HFFc6 (cell line): ENCODE measurements at places on chromosomes 3 and 15.

- no peak for DNase-seq
These were observed 40.2 kb upstream of the DLG1 start for GRCh38 chr3:197338586-197338985.

DNA sequence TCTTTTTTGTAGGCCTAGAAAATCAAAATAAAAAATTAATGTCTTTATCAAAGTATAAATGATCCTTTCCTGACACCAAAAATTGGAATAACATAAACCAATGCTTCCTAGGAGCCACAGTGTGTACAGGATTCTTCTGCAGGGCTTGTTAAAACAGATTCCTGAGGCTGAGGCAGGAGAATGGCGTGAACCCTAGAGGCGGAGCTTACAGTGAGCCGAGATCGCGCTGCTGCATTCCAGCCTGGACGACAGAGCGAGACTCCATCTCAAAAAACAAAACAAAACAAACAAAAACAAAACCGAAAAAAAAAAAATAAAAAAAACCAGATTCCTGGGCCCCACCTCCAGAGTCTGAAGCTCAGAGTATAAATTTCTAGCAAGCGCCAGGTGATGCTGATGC lies 78.0 kb downstream of the PEX5L start:
- DNase-seq, result no peak

DNA sequence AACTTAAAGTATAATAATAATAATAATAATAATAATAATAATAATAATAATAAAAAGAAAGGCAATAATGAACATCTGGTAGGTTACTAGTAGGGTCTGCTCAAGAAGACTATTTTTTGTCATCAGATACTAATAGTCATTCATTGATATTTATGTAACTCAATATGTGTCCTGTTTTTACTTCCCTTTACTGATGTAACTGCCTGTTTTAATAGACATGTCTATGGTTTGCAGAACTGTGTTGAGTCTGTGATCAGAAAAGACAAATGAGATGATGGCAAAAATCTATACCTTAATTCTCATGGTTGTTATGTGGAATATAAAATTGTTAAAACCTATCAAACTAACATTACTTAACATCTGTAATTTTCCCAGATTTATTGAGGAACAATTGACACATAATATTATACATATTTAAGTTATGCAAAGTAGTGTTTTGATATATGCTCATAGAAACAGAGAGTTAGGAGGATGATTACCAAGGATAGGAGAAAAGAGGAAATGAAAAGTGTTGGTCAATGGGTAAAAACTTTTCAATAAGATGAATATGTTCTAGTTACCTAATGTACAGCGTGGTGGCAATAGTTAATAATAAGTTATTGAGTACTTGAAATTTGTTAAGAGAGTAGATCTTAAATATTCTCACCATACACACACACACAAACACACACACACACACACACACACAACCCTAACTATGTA lies 699.4 kb downstream of the ZPLD1 start:
- no peak for DNase-seq

GRCh38 chr3:142931222-142931621 lies 32.3 kb downstream of the PAQR9 start:
- no peak for DNase-seq

DNA sequence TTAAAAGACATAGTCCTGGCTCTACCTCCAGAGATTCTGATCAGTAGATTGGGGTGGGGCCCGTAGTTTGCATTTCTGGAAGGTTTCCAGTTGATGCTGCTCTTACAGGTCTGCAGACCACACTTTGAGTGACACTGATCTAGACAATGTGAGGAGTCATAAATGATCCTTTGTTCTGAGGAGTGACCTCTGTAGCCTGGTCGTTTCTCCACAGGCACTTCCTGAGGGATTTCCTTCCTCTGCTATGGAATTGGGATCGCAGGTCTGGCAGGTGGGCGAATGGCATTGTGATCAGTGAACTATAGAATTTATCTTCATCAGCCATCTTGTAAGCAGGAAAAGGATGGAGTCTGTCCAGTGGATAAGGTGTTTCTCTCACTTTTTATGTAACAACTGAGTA lies 5.5 kb downstream of the GFM1 start:
- DNase-seq, result no peak

- peak; percentile 64 for DNase-seq
These were observed 118.1 kb downstream of the SLC25A26 start for GRCh38 chr3:66338927-66339326.

DNA sequence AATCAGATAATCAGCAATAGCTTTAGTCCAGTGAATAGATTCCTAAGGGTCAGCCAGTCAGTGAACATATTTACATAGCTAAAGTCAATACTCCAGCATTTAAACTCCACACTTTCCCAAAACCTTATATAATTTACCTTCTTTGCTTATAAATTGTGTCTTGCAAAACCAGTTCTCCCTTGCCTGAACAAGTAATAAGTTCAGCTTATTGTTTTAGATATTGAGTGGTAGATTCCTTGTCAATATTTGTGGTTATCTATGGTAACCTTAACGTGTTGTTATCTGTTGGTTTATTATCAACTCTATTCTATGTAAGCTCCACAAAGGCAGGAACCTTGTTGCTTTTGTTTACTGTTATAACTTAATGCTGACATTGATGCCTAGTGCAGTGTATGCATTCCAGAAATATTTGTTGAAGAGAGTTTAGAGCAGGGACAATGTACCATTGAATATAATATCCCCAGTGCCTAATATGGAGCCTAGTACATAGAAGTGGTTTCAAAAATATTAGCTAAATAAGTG lies 24.0 kb downstream of the PLSCR5 start:
- no peak for DNase-seq

DNA sequence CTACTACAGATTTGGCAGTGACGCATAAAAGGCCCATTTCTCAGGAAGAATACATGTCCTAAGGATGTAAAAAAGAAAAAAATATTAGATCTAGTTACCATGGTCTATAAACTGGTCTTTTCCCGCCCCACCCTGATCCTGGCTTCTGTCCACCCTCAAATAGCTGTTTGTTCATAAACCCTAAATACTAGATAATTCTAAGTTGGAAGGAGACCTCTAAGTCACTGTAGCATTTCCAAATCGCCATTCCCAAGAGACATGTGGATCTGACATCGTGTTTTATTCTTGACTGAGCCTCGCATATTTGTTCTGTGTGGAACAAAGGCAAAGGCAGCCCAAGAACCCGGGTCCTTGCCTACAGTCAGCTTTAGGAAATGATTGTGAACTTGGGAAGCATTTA lies 49.0 kb downstream of the LMCD1 start:
- no peak for DNase-seq

- no peak for DNase-seq
These were observed 40.5 kb upstream of the HES1 start for GRCh38 chr3:194095464-194095863.

- no peak for DNase-seq
These were observed 48.1 kb downstream of the APBA2 start for GRCh38 chr15:28933710-28934445.

DNA sequence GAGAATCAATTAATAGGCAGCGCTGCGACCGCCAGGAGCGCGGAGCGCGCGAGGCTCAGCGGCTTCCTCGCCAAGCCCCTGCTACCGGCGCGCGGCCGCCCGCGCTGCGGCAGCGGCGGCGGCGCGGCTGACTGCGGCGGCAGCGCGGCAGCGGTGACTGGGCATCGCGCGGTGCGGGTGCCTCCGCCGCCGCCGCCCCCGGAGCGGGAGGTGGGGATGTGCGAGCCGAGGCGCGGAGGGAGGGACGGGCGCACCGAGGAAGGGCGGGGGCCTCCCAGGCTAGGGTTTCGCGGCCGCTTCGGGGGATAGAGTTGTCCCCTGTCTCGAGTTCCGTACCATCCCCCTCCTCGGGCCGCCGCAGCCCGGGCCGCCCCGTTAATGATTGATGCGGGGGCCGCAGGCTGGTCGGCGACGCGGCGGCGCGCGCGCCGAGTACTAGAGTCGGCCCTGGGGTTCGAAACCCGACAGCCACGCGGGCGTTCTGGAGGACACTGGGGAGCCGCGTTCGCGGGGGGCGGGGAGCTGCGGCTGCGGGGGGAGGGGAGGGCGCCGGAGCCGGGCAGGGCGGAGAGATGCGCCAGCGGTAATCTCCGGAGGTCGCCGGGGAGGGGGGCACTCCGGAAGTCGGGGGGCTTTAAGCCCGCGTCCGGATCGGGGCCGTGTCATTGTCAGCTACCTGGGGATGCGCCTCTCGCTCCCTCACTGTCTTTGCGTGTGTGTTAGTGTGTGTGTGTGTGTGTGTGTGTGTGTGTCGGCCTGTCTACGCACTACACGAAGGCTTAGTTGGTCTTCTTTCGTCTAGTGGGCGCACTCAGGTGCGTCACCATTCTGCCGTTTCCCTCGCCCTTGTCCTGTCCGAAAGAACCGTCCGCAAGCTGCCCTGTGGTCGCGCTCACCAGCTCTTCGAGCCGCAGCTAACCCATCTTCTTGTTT lies at the start of gene PAQR9:
TSS of gene PAQR9 (minus strand) at position 159 of the 933 bp plus-strand sequence. CDS start 338 bp downstream, outside the sequence.
- DNase-seq, result no peak

- no peak for DNase-seq
These were observed 8.6 kb downstream of the DMXL2 start for GRCh38 chr15:51613951-51614350.

GRCh38 chr3:117719316-117719926 lies 1009.8 kb downstream of the TUSC7 start:
- peak; percentile 18 for DNase-seq

DNA sequence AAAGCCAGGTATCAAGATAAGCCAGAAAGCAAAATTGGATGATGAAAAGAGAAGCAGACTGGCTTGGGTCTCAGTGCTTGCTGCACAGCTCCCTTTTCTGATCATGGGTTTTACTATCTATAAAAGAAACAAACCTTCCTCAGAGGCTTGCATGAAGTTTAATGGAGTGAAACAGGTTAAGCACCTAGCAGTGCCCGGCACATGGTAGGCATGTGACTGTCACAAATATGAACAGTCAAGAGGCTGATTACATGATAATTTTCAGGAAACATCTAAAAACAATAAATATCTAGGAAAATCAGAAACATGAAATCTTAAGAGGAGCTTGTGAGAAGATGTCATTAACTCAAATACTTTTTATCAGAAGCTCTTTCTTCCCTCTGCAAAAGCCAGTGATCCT lies 519.2 kb downstream of the EPHB1 start:
- no peak for DNase-seq

GRCh38 chr3:131142580-131142979 lies 115.9 kb downstream of the NEK11 start:
- peak; percentile 12 for DNase-seq

GRCh38 chr3:459311-459670 lies 262.7 kb downstream of the CHL1 start:
- no peak for DNase-seq

GRCh38 chr15:38991126-38991525 lies 426.5 kb upstream of the RASGRP1 start:
- peak; percentile 44 for DNase-seq

DNA sequence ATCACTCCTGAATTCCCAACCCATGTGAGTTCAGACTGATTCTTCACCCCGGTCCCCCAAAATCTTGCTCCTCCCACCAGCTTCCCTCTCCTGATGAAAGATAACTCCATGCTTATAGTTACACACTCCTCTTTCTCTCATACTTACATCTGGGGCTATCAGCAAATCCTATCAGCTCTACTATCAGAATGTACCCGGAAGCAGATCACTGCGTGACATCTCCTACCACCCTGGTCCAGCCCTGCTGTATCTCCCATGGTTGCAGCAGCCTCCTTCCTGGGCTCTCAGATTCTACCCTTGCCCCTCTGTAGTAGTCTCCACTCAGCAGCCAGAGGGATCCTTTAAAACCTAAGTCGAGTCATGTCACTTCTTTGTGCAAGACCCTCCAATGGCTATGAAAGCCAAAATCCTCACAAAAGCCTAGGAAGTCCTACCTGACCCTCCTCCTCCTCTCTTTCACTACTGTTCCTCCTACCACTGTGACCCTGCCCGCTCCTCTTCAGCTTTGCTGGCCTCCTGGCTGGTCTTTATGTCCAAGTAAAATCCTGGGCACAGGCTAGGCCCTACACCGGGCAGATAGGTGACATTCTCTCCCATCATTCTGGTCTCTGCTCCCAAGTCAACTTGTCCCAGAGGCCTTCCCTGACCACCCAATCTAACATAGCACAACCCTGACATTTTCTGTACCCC lies 16.2 kb downstream of the XIRP1 start:
- DNase-seq, result no peak

GRCh38 chr15:88454236-88454635 lies 13.0 kb downstream of the MRPL46 start:
- no peak for DNase-seq

DNA sequence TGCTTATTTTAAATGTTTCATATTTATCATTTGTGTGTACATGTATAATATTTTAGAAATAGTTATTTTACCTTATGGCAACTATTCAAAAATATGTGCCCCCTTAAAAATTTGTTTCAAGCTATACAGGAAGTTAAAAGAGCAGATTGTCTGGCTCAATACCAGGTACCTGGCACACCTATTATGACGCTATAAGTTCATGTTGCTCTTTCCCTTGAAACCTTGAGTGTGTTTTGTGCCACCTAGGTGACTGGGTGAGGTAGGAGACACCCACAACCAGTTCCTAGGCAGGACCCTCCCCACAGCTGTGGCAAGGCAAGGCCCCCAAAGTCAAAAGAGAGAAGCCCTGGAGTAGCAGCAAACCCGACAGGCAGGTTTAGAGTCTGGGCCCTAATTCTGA lies 20.6 kb upstream of the NEO1 start:
- DNase-seq, result no peak

DNA sequence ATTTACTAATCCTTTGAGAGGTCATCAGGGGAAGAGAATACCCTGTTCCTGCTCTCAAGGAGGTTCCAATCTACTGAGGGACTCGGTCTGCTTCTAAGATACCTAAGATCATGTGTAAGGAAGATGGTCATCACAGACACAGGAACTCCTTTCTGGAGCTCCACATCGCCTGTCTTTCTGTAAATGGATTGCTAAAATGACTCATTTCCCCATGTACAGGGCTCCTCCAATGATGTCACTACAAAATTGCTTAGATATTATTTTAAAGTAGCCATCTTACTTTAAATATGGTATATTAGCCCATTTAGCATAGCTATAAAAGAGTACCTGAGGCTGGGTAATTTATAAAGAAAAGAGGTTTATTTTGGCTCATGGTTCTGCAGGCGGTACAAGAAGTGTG lies 206.1 kb upstream of the PROK2 start:
- DNase-seq, result no peak

GRCh38 chr3:109117939-109118338 lies at the start of gene MORC1:
TSS of gene MORC1 (minus strand) at chr3:109118134. CDS start at chr3:109118059, 75 bp downstream.
- DNase-seq, result no peak

DNA sequence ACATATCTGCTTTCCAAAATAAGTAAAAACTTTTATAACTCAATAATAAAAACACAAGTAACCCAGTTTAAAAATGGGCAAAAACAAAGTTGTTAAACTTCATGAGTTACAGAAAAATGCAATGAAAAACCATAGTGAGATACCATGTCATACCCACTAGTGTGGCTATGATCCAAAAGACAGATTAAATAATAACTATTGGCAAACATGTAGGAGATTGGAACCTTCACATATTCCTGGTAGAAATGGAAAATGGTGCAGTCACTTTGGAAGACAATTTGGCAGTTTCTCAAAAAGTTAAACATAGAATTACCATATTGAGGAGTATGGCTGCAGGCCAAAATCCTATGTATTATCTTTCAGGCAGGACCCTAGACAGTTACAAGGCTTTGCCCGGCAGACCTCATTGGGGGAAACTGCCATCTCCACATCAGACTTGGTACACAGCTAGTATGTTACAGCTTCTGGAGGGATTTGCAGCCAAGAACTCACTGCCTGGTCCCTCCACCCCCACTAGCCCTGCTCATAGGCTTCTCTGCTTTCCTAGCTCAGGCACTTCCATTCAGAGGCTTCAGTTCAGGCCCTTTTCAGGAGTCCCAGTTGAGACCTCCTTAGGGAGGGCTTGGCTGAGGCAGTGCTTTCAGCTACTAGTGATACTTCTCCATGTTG lies 147.8 kb downstream of the NEK10 start:
- DNase-seq, result no peak

GRCh38 chr3:10806006-10806405 lies 10.0 kb upstream of the SLC6A11 start:
- no peak for DNase-seq
